EH (cell line): ENCODE measurements at places on chromosomes 3 and 15.

- peak; percentile 16 for DNase-seq
These were observed 107.3 kb downstream of the MINAR1 start for GRCh38 chr15:79539401-79539800.

DNA sequence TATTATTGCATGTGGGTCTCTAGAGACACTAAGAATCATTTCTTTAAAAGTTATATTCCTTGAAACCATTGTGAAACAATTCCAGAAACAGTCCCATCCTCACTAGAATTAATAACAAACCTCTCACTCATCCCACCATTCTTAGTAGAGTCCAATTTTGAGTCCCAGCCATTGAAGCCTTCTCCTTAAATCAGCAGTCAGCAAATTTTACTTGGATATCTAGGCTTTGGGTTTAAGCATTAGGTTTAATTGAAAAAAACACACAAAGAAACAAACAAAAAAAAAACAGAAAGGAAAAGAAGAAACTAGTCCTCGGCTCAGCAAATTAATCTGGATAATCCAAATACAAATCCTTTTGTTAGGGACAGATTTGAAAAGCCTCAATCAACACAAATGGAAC is 109.3 kb downstream of the LRRC3B start:
- no peak for DNase-seq

DNA sequence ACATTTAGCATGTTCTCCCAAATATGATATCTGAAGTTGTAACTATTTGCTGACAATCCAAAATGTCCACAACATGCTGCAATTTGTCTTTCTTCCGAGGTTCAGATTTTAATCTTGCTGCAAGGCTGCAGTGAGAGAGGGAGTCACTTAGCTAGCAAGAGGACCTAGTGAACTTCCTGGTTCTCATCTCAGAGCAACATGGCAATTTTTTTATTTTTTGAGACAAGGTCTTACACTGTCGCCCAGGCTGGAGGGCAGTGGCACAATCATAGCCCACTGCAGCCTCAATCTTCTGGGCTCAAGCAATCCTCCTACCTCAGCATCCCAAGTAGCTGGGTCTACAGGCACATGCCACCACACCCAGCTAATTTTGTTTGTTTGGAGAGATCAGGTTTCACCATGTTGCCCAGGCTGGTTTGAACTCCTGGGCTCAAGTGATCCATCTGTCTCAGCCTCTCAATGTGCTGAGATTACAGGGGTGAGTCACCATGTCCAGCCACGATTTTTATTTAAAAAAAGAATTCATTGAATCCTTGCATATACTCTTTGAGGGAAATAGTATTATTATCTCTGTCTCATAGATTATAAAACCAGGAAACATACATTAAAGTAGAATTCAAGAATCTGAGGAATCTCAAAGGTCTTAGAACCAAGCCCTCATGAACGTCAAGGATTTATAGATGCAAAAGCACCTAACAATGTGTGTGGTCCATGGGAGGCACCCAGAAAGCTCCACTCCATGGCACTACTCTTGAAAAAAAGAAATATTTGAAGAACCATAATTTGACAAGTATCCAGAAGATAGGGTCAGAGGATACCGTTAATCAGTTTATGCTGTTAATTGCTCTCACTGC is 9.1 kb downstream of the HDC start:
- peak; percentile 81 for DNase-seq

GRCh38 chr15:29074045-29074444 is 188.3 kb downstream of the APBA2 start:
- no peak for DNase-seq

DNA sequence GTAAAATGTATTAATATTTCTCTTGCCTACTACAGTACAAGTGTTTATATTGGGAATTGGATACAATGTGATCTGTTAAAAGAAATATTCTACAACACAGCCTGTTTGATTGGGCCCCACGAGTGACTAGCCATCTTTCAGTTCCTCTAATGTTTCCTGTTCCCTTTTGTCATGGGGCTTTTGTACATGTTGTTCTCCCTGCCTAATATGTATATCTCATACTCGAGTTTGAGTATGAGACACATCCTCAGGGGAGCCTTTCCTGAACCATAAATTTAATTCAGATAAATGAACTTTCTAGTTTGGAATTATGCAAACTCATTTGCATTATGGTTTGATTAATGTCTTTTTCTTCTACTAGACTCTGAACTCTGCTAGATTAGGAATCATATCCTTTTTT is 65.5 kb downstream of the MEF2A start:
- no peak for DNase-seq

GRCh38 chr3:53913401-53913800 is 21.7 kb upstream of the SELENOK start:
- no peak for DNase-seq
